Stimulated activated CD4-positive, alpha-beta T cell treated with anti-CD3 and anti-CD28 coated beads, Interleukin-4, amount 100 ng/mL, for 4 hours (primary cell): ENCODE measurements at places on chromosomes 2 and 18.

- peak; percentile 41 for DNase-seq
Measured at GRCh38 chr2:24421668-24422067, 61.3 kb upstream of the ITSN2 start.

DNA sequence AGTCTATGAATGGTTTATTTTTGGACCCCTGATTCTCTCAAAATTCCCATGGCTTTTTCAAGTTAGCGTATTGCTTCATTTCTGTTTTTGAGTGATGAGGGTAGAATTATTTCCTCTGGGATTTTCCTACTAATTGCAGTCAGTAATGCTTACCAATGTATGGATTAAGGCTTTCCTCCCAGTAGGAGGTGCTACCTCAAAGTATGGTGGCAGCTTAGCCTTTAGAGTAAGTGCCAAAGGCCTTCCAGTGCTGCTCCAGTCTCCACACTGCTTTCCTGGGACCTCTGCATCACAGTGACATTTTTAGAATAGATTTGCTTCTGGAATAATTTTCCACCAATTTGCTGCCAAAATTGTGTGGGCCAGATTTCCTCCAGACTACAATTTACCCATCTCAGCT, 16.2 kb upstream of the SSB start:
- DNase-seq: no peak

- no peak for DNase-seq
Measured at GRCh38 chr2:21038403-21039073, 5.3 kb downstream of the APOB start.

GRCh38 chr18:59752666-59753065, 55.4 kb upstream of the CCBE1 start:
- no peak for DNase-seq

- DNase-seq: no peak
Measured at GRCh38 chr2:77999376-77999775, 477.2 kb upstream of the LRRTM4 start.

DNA sequence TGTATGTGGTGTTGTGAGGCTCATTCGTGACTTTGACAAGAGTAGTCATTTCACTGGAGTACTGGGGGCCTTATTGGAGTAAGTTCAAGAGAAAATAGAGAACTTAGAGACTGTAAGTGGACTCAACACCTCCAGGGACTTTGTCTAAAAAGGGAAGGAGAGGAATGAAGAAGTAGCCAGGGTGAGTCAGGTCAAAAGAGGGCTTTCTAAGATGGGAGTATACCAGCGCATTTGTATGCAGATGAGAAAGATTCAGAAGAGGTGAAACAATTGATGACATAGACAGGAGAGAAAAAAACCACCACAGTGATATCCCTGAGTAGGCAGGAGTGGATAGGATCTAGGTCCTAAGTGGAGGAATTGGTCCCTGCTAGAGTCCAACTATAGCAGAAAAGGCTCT, 246.8 kb downstream of the IKZF2 start:
- DNase-seq: no peak

DNA sequence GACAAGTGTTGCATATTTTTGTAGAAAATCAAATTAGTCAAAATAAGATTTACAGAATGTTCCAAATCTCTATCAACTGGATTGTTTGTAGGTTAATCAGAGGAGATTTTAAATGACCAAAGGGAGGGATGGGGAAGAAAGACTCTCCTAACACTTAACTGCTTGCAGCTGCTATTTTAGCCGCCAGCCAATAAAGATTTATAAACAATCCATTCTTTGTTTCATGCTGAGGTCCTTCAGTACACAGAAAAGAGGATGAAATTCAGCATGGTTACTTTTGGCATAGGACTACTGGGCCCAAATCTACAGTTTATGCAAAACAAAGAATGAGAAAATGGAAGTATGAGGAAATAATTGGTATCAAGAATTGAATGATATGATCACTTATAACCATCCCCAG, 86.4 kb upstream of the FN1 start:
- DNase-seq: no peak

DNA sequence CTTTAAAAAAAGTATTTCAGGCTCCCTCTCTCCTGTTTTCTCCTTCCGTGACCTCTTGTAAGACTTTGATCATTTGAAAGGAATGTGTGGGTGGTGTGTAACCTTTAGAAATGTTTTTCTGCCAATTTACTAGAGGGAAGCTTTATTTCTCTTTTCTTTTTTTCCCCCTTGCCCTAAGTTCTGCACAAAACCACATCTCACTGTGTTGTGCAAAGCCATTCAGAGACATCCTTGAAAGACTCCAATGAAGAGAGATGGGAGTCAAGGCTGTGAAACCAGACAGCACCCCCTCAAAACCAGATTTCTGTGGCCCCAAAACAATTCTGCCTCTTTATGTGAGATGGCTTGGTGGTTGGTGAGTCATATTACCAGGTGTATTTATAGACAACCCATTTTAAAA, 184.6 kb upstream of the ERBB4 start:
- no peak for DNase-seq

GRCh38 chr2:172053486-172053885, 31.8 kb upstream of the DLX1 start:
- no peak for DNase-seq

- no peak for DNase-seq
Measured at GRCh38 chr18:48472610-48473009, 63.4 kb upstream of the ZBTB7C start.

DNA sequence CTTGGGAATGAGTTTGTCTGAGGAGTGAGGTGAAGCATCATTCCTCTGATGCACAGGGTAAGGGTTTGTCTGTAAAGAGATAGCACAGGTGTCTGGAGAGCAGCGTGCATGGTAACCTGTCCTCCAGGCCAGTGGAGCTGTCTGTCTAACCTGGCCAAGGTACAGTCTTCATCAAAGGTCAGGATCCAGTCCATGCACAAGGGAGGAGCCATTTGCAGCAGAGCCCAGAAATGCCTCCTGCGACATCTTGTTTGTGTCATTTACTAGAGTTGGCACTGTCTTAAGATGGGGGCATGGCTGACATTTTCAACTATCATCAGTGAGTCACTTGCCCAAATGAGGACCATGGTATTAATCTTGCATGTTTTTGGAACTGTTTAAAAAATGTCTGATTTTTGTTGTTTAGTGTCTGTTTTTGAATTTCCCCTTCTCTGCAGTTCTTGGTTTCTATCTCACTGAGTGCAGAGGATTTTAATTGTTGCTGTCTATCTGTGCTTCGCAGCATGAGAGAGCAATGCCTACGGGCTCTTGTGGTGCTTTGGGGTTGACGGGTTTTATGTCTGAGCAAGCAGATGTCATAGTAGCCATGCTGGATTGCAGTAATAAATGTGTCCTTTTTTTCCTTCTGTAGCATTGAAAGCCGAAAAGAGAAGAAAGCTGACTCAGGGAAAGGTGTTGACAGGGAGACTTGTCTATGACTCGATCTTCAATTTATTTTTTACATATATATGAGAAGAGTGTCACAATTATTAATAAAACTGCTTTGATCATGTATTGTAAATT, 91.3 kb downstream of the DPP4 start:
- no peak for DNase-seq

DNA sequence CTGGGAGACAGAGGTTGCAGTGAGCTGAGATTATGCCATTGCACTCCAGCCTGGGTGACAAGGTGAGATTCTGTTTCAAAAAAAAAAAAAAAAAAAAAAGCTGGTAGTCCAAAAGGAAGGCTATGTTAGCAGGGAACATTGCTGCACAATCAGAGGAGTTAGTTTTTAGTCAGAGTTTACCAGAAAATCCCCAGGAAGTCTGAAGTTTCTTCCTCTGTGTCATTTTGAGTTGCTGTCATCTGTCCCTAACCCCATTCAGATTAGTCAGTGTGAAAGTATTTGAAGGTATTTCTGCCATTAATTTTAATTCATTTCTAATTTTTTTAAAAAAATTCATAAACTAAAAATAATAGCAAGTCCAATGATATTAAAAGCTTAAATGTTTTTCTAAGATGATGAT, 33.5 kb upstream of the CERS6 start:
- DNase-seq: no peak

DNA sequence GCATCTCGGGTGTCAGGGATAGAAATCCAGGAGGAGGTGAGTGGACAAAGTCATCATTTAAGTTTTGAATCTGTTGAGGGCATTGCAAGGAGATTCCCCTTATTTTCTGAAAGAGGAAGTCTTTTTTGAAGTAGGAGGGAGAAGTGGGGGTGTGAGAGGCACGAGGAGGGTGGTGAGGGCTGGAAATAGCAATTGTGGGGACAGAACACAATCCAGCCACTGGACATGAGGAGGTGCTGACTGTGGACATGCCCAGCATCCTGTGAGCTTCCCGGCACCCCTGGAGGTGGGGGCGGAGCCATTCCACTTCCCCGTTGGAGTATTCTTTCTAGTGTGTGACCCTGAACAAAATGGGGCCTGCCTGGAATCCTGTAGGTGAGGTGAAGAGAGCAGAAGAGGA, 310.7 kb upstream of the EPAS1 start:
- no peak for DNase-seq
